ENCODE measurements at places on chromosomes 2 and 18. TPM values are rescaled to one million over a fixed set of nuclear protein-coding genes. Genes with fewer than 3 reads are reported as not detected.

DNA sequence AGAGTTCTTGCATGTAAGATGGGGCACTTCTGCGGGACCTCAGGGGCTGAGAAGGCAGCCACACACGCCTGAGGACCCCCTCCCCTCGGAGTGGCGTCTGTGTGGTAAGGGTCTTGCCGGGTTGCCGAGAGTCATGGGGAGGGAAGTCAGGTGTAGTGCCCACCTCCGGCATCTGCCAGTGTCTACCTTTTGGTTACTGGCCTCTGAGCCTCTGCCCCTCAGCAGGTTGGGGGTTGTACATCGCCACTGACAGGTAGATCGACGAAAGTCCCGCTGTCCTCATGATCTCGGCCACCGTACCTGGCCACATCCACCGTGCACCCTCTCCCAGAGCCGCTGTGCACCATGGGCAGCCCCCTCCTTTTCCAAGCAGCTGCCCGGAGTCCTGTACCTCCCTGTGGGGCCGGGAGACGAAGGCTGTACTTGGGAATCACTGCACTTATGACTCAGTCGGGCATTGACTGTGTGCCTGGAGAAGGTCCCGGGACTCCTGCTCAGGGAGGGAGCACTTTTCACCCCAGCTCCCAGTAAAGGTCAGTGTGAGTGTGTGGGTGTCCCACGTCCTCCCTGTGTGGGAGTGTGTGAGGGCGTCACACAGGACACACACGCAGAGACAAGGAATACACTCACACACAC, 332.4 kb upstream of the MYT1L start:
- DNase-seq = no peak

- DNase-seq = no peak
Observed at GRCh38 chr2:240418311-240418710, 17.2 kb upstream of the GPC1 start.

The MAP3K19 gene
- polyA plus RNA-seq = 0.73 TPM

GRCh38 chr2:40178171-40178778, 273.6 kb downstream of the SLC8A1 start:
- DNase-seq = no peak

The RSAD2 gene
- polyA plus RNA-seq = 5.3 TPM

DNA sequence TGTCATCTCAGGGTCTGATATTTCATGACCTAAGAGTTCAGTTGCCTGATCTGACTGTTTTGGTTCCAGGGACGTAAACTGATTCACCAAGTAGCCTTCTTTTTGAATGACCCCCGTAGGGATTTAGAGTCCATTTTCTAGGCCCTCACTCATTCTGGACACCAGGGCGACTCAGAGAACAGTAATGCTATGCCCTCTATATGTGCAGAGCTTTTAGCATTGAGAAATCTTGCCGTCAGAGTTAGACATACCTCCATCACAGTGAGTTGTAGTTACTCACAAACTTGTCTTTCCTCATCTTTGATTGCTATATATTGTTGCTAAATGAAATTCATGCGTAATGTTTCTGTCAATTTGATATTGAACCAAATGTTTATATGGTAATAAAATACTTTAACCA, 92.3 kb downstream of the OSBPL6 start:
- DNase-seq = no peak

DNA sequence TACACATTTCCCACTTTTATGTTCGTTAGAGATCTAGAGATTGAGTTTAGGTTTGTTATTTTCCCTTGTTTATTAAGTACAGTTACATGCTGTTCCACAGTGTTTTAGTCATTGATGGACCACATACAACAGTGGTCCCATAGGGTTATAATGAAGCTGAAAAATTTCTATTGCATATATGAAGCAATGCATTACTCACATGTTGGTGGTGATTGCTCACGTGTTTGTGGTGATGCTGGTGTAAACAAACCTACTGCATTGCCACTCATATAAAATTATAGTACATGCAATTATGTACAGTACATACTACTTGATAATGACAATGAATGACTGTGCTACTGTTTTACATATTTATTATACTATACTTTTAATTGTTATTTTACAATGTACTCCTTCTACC, 51.0 kb upstream of the NXPH2 start:
- no peak for DNase-seq

DNA sequence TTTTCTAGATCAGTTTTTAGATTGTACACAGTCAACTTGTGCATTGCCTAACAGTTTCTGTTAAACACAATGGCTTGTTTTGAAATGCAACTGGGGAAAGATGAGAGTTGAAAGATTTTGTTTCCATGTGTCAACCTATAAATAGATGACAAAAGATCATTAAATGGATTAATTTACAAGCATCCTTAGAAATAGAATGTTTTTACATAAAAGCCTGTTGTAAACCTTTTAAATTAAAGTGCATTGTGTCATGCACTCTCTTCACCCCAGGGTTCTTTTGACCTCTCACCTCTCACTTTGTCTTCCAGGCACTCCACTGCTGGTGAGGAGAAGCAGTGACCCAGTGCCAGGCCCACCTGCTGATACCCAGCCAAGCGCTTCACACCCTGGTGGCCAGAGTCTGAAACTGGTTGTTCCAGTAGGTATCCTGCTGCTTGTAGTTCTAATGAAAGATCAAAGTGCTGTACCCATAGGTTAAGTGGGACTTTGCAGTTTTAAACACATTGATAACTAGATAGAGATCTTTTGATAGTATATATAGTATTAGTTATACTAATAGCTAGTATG, 502.1 kb downstream of the PARD3B start:
- DNase-seq = no peak

The OTOS gene
- not detected for polyA plus RNA-seq

- no peak for DNase-seq
Observed at GRCh38 chr2:172462849-172463381, 35.5 kb downstream of the ITGA6 start.

DNA sequence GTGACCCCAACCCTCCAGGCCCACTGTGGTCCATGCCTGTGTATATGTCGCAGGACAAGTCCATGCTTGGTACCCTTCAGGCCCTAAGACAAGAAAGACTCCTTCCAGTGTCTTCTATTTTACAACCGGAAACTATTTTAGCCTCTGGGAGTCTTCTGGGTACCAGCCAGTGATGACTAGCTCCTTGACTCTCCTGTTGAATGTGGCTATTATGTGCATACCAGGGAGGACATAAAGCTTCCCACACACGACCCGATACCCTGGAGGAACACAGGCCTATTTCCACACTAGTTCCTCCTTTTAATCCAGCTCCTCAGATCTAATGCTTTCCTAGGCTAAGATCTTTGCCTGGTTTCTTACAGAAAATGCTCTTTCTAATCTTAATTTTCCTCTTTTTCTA, 178.1 kb downstream of the NCKAP5 start:
- no peak for DNase-seq

GRCh38 chr18:32373995-32374394, 96.7 kb downstream of the GAREM1 start:
- peak; percentile 61 for DNase-seq

The MTA3 gene
- polyA plus RNA-seq = 90.6 TPM

Measured in left kidney (tissue), 8 donors.